Dorsolateral prefrontal cortex (tissue), 122 donors: ENCODE measurements at places on chromosomes 4 and X. TPM values are rescaled to one million over a fixed set of nuclear protein-coding genes. Genes with fewer than 3 reads are reported as not detected.

DNA sequence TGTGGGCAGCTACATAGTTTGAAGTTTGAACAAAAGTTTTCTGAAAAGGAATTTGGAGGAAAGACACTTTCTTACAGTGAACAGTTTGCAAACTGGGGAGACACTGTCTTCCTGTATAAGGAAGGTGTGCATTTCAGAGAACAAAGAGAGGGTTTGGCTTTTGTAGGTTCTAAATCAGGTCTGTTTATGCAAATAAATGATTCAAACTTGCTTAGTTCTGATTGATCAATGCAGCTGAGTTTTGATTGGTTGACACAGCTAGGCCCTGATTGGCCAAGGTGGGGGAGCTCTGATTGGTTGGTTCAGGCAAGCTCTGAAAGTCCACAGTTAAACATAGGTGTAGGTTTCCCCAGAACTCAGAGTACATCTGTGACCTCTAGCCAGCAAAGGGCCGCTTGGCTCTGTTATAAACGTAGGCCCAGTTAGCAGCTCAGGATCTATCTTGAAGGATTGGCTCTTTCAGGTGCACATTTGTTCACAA is 63.0 kb upstream of the ENPP6 start:
- DNase-seq, result no peak

DNA sequence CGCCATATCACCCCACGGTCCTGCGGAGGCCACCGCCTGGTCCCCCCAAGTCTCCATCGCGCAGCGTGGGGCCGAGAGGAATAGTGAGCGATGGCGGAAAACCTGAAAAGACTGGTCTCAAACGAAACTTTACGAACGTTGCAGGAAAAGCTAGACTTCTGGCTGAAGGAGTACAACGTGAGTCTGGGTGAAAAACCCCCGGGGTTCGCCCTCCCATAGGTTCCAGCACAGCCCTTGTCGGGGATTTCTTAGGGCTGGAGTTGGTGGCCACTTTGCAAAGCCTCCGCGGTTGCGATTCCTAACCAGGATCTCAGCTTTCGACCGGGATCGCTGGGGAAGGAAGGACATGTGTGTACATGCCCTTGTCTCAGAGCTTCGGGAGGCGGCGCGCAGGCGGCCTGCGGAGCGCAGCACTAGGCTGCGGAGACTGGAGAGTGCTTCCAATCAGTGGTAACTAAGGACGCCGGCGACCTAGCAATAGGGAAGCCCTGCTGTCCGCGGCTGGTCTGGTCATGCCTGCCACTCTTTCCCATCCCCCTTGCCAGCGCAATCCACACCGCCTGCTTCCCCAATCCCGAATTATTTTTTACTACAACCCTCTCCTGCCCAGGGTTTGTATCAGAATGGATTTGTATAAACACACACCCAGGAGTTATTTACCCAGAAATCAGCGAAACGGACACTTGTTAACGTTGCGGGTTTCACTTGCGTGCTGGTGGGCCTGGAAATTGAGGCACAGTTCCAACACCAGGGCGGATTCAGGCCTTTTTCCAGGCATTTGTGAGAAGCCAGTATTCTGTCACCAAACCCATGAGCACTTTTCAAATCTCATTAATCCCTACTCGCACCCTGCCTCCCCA is 741 bp downstream of the SPATA18 start:
- DNase-seq, result peak; percentile 41

GRCh38 chrX:132842460-132843238 is 115.8 kb downstream of the HS6ST2 start:
- no peak for DNase-seq

- DNase-seq, result no peak
These were observed 81.1 kb downstream of the FRAS1 start for GRCh38 chr4:78138252-78138651.

DNA sequence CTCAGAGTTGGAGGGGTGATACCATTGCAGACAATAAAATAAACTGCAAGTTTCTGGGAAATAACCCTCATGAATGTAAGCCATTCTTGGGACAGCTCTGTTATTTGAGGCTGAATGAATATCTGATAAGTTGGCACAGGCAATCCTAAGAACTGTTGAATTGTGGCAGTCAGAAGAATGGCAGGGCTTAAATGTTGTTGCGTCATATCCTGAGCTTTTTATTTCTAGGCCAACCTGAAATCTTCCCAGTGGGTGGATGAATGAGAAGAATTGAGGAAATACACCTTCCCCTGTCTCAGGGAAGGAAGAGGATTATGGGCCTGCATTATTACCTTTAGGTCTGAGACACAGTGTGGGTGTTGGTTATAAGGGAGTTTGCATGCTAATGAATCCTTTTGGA is 64.4 kb upstream of the C4orf54 start:
- no peak for DNase-seq

DNA sequence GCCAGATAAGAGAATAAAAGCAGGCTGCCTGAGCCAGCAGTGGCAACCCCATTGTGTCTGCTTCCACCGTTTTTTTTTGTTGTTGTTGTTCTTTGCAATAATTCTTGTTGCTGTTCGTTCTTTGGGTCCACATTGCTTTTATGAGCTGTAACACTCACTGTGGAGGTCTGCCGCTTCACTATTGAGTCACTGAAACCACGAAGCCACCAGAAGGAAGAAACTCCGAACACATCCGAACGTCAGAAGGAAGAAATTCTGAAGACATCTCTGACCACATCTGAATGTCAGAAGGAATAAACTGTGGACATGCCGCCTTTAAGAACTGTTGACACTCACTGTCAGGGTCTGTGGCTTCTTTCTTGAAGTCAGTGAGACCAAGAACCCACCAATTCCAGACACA is 110.5 kb downstream of the PCDH18 start:
- no peak for DNase-seq

DNA sequence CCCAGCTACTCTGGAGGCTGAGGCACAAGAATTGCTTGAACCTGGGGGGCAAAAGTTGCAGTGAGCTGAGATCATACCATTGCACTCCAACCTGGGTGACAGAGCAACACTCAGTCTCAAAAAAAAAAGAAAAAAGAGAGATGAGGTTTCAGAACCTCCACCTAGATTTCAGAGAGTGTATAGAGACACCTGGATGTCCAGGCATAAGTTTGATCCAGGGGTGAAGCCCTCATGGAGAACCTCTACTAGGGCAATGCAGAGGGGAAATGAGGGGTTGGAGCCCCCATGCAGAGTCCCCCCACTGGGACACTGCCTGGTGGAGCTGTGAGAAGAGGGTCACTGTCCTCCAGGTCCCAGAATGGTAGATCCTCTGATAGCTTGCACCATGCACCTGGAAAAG is 92.8 kb upstream of the HSD17B10 start:
- DNase-seq, result no peak

DNA sequence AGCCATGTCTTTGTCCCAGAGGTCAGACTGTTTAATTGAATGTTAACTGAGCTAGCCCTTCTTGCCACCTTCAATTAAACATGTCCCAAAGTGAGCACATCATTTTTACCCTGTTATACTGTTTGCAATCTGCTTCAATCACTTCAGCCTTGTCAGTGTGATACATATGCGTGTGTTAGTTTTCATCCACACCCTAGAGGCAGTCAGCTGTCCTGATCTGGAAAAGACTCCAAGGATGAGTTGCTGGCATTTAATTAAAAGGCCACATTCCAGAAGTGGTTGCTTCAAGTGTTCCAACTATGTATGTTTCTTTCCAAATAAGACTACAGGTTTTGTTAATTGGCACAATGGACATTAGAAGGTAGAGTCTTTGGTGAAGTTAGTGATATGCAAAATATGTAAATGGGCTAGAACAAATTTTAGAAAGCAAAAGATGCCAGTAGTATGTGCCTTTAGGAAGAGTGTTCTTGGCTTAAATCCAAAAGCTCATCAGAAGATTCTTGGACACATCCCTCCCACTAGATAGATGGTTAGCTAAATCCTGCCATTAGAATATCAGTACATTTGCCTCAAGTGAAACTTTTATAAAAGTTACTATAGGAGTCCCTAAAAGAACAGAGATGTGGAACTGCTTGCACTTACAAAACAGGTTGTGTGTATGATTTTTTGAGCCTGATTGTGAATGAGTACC is 79.5 kb upstream of the SLIT2 start:
- DNase-seq, result no peak

DNA sequence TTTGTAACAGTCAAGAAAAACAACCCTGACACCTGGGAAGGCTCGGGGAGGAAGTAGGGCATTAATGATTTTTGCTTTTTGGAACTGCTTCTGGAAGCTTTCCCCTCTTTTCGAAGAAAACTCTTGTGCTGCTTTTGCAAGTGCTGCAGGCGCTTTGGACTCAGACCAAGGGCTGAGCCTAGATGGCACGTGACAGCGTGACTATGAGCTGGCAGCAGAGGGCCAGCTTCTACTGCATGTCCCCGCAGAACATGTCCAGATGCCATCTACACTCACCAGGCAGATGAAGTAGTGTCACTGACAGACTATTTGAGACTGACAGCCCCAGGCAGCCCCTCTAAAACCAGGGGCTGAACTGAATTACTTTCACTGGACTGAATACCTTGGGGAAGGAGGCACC is 6.2 kb downstream of the NR0B1 start:
- DNase-seq, result no peak

DNA sequence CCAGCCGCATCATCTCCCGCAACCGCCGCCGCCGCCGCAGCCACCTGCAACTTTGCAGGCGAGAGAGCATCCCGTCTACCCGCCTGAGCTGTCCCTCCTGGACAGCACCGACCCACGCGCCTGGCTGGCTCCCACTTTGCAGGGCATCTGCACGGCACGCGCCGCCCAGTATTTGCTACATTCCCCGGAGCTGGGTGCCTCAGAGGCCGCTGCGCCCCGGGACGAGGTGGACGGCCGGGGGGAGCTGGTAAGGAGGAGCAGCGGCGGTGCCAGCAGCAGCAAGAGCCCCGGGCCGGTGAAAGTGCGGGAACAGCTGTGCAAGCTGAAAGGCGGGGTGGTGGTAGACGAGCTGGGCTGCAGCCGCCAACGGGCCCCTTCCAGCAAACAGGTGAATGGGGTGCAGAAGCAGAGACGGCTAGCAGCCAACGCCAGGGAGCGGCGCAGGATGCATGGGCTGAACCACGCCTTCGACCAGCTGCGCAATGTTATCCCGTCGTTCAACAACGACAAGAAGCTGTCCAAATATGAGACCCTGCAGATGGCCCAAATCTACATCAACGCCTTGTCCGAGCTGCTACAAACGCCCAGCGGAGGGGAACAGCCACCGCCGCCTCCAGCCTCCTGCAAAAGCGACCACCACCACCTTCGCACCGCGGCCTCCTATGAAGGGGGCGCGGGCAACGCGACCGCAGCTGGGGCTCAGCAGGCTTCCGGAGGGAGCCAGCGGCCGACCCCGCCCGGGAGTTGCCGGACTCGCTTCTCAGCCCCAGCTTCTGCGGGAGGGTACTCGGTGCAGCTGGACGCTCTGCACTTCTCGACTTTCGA is 654 bp downstream of the ATOH1 start:
- no peak for DNase-seq

DNA sequence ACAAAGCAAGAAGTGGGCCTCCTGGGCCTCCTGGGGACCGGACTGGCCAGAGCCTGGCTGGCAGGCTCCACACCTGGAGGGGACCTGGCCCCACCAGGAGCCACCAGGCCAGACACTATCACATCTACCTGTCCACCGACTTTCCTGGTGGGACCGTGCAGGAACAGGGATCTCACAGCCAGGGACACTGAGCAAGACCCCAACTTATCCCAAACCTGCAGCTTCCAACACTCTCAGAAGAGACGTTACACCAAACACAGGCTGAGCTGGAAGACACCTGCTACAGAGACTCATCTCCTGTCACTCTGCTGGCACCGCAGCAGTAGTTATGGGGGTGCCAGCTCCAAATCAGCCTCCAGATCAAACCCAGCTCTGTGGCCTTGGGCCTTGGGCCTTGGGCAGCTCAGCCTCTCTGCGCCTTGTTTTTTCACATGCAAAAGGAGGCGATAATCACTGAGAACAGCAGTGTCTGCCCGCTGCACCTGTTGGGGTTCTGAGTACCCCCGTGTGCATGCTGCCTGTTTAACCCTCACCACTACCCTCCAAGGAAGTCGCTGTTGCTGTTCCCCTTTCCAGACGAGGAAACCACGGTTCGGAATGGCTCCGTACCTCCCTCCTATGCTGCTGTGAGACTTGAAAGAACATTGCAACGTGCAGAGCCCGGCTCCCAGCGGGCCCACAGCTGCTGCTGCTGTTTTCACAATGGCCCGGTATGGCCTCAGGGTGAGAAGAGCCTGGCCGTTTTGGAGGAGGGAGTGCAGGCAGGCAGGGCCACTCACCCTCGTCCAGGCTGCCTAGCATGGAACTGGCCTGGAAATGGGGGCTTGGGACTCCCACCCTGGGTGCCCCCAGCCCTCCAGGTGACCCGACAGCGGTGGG is 69.6 kb downstream of the ADRA2C start:
- DNase-seq, result no peak

GRCh38 chr4:52813546-52813945 is 48.6 kb upstream of the RASL11B start:
- DNase-seq, result no peak

DNA sequence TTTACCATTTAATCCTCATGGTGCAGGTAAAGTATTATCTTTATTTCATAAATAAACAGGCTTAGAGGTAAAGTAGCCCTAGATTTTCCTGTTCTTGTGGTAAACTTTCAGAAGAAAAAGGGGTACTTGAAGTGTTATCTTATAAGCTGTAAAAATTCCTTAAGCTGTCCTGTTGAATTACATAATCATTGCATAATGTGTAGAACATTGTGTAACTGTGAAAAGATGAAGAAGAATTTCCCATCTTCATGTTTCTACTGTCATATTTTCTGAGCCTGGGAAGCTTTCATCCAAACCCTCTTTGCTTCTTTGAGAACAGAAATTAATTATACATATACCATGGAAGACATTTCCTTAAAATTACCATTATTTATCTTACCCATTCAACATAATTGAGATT is 90.5 kb downstream of the ELOVL6 start:
- no peak for DNase-seq

GRCh38 chrX:50905334-50905733 is 5.2 kb upstream of the BMP15 start:
- DNase-seq, result no peak

GRCh38 chr4:82842593-82842992 is 44.0 kb upstream of the SCD5 start:
- DNase-seq, result no peak

DNA sequence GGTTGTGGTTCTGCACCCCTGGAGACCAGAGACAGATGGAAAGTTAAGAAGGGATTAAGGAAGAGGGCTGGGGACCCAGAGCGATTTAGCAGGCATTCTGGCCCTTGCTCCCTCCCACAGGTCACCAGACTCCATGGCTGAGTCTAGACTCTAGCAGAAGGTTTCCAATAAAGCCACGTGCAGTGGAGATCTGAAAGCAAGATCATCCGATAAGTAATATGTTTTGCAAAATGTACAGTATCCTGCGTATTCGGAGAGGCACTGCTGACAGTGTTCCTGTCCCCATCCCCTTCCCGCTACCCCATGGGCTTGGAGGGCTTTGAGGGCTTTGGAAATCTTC is 531 bp upstream of the GPRIN3 start:
- no peak for DNase-seq

GLRA2 gene
- total RNA-seq, result 5.4 TPM

CT45A1 gene
- total RNA-seq, result not detected

CENPVL1 gene
- total RNA-seq, result not detected

RASL11B gene
- 12.6 TPM for total RNA-seq

GLOD5 gene
- not detected for total RNA-seq

RS1 gene
- total RNA-seq, result 0.19 TPM

NR3C2 gene
- total RNA-seq, result 47.1 TPM

XK gene
- 14.3 TPM for total RNA-seq

ARHGAP6 gene
- total RNA-seq, result 5.8 TPM

HPGD gene
- total RNA-seq, result 0.75 TPM
